NCI-H69 (cell line): ENCODE measurements at places on chromosomes 11 and 22.

- peak; percentile 36 for DNase-seq
Observed at GRCh38 chr11:74504100-74504691, 10.7 kb upstream of the LIPT2 start.

DNA sequence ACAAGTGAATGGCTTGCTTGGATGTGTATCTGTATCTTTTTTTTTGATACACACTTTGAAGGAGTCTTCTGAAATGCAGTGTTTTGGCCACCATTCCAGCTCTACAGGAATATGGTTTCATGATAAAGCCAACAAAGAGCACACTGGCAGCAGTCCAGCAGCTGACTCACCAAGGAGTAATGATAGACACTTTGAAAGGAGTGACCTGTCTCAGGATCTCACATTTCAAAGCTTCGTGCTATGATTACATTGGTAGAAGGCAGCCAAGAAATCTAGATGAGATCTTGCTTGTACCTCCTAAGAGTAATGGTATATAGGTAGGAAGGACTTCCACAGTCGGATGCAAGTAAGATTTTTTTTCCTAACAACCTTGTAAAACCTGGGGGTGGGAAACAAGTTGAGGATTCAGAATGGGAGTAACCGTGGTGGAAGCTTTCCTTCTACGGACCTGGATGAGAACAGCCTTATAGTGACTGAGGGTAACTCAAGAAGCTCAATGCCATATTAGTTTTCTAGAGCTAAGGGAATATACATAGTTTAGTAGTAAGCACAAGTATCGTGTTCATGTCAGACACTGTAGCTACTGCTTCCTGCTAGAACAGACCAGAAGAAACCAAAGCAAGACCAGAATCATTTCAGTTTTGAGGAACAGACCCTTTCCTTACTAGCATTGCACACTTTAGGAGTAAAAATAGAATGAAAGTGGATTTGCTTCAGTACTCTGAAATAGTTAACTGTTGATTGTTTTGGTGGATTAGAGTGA, 25.0 kb downstream of the MTMR3 start:
- DNase-seq, result peak; percentile 95

- peak; percentile 79 for DNase-seq
Observed at GRCh38 chr11:39365809-39366436, 2093.5 kb downstream of the LRRC4C start.

DNA sequence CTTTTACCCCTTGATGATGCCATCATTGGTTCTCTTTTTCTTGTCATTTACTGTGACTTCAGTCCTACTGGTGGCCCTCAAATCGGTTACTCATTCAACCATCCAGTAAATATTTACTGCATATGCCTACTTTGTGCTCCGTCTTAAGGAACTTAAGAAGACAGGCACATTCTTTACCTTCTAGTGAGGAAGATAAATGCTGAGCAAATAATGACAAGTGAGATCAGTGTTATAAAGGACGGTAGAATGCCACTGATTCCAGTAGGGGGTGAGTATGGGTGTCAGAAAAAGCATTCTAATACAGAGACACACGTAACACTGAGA, 1.6 kb downstream of the ANKRD42 start:
- DNase-seq, result no peak

- no peak for DNase-seq
Observed at GRCh38 chr22:49571326-49571725, 256.3 kb downstream of the BRD1 start.

DNA sequence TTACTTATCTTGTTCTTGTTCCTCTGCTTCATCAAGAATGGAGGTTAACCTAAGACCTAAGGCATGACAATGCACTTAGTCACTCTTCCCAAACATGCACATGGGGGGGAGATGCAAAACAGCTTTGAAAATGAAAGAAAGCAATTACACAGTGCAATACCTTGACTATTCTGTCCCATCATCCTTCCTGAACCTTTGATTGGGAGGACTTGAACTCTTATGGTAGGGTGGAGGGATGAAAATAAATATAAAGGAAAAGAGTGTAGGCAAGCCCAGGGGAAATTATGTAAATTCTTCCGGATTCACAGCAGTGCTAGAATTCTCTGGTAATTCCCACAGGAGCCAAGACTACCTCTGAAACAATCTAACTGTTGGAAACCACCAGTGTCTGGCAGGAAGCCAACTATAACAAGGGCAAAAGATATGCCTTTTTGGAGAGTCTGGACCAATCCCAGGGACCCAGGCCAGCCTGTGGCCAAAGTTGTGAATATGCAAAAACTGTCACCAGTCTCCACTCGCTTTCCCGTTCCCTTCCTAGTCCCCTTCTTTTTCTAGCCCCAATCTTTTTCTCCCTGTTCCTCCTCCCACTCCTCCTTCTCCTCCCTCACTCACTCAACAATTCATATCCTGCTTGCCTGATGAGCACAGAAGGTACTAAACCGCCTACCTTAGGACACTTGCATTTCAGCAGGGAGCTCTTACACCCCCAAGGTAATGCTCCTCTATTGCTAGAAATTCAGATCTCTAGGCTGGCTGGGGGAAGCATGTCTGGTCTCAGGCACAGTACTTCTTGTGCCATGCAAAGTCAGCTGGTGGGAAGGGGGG, 2.5 kb upstream of the RCN1 start:
- DNase-seq, result peak; percentile 89

DNA sequence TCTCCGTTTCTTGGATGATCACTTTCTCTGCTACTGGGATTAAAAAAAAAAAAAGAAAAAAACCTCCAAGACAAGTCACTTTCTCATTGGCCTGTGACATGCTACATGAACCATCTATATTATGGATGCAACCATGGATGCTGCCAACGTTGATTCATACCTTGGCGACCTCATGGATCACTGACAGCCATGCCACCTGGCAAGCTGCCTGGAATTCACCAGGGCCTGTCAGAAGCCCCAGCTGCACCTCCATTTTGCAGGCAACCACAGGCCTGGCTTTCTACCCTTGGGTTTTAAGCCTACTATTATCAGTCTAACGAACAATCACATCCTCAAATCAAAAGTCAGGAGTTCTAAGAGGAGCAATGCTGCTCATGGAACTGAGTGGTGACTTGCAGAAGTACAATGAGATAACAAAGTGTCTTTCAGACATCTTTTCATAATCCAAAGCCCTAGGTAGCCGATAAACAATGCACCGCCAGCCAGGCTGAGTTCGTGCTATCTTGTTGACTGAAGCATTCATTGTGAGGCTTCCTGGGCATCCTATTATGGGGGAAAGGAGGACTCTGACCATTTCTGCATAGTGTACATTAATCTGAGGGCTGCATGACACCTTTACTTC, 48.0 kb upstream of the CADM1 start:
- DNase-seq, result peak; percentile 89

GRCh38 chr11:33375688-33376311, 118.6 kb downstream of the HIPK3 start:
- DNase-seq, result peak; percentile 85
